Islet precursor cell (in vitro differentiated cells): ENCODE measurements at places on chromosomes 11 and 22.

- DNase-seq = no peak
Measured at GRCh38 chr11:1748636-1749394, 1.6 kb downstream of the IFITM10 start.

DNA sequence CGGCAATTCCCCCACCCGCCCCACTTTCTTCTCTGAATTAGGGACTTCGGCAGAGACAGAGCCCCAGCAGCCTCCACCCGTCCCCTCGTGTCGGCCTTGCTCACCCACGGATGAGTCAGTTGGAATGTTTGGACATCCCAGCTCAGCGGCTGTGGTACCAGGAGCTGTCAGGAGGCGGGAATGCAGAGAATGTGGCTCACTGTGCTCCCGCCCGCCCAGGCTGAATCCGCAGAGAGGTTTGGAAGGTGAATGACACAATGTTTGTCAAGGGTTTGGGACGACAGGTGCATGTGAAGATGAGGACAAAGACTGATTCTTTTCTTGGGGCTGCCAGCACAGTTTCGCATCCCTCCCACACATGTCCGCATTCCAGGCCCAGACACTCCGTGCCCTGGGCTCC is 39.6 kb downstream of the LIF start:
- peak; percentile 98 for DNase-seq

DNA sequence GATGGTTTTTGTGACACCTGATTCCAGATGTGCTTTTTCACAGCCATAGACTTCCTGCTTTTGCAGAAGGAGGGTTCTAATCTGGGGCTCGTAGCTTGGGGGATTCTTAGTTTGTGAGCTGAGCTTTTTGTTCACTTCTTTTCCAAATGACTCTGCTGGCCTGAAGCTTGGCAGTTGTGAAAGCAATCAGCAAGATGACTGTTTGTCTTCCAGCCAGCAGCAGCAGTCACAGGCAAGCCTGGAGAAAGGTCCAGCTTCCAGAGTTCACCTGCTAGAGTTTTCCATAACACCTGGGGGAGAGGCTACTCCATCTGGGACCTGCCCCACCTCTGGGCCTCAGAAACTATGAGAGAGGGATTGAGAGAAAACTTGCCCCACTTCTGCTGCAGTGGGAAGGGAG is 4.1 kb downstream of the MARK2 start:
- DNase-seq = no peak

DNA sequence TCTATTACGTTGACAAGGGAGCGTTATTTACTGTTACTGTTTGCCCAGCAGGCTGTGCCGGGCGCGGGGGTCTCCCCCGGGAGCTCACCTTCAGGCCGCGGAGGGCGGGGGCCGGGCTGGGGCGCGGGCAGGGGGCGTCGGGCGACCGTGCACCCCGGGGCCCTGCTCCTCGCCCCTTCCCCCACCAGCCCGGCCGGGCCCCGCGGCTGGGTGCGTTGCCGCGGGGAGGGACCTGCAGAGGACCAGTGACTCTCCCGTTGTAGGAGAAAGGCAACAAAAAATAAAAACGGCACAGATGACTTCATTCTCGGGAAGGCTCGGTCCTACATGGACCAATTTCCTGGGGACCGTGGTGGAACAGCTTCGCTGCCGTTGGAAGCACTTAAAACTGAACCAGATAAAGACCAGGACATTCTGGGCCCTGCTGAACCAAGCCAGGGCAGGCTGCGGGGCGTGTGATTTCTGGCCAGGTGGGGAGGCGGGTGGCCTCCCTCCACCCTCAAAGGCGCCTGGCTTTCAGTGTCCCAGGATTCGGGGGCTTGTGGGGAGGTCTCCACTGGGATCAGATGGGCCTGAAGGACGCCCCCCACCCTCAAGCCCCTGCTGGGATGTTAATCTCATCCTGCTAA is 57.4 kb downstream of the IGLL1 start:
- DNase-seq = no peak

- DNase-seq = peak; percentile 79
Measured at GRCh38 chr11:19025481-19026406, 34.8 kb downstream of the MRGPRX2 start.

GRCh38 chr22:37734964-37735451 is 38.2 kb downstream of the TRIOBP start:
- peak; percentile 86 for DNase-seq

DNA sequence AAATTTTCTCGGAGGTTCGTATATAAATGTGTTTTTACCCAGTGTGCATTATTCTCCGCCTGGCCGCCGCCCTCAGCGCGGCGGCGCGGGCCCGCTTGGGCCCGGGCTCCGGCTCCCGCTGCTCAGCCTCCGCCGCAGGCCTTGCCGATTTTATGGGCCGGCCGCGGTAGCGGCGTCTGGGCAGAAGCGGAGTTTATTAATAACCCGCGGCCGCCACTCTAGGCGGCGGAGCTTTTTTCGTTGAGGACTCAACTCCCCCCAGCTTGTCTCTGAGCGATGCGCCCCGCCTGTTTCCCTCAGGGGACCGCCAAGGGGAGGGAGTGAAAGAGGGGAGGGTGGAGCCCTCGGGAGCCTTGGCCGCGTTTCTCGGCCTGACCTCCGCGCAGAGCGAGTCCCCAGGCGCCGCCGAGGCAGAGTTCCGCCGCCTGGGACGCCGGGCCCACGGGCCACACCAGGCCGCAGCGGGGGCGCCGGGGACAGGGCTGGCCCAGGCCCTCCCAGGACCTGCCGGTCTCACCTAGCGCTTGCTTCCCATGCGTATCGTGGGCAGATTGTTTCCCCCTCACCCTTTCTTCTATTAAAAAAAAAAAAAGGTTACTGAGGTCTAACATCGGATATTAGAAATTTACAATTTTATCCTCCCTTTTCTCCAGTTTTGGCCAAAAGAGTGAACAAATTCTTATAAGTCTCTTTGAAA is 399 bp downstream of the ZNF143 start:
- peak; percentile 93 for DNase-seq

GRCh38 chr11:112401036-112401769 is 140.5 kb upstream of the PLET1 start:
- no peak for DNase-seq

DNA sequence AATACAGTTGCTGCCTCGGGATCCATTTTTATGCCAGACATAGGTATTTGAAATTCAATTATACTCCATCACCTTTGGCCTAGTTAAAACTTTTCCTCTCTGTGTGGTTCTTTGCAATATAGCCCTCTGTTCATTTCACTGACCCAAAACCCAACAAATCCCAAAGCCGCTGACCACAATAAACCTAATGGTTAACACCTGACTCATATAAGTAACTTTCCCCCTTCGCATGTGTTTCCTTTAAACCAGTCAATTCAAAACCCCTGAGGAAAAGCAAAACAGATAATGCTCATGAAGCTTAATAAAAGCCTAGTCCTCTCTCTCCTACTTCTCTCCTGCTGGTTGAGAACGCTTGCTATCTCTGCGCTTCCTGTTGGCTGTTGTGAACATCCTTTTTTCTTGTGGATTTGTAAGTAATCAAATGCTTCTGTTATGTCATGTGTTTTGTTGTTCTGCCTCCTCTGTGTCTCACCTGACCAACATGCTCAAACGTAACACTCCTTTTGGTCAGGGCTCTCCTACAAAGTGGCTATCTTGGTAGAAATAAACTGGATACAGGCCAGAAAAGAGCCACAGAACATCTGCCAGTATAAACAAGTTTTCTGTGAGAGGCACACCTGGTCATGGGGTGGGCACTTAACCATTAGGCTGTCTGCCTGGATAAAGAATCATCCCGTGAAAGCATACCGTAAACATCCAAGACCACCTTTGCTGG is 652.6 kb downstream of the METTL15 start:
- DNase-seq = no peak

DNA sequence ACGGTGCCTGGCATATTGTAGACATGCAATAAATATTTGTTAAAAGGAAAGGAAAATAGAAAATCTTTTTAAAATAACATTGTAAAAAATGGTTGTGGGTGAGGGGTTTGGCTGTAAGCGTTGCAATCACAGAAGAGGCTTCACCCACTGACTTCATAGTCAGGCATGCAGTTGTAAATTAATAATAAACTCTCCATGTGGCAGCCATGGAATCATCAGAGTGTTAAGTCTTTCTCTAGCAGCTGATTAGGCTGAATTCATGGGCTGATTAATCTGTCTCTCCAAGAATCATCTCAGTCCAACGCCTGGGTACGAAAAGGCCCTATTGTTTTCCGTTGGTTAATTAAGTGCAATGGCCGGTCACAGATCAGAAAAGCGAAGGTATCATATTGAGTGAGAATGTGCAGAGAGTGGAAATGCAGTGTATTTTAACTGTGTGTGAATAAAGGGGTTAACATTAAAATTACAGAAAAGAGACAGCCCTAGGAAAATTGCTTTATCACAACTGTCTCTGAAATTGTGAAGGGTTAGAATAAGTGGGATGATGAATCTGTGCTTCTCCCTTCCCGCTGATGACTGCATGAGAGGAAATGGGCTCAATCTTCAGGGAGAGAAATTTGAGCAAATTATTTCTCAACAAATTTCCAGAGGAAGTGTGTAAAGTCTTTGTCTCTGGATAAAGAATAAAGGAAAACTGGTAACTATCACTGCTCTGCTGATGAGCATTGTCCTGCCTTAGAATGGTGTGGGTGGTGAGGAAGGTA is 269.0 kb downstream of the FAM76B start:
- no peak for DNase-seq

GRCh38 chr11:23723861-23724260 is 773.0 kb upstream of the LUZP2 start:
- DNase-seq = no peak

- no peak for DNase-seq
Measured at GRCh38 chr11:123184531-123184930, 10.5 kb downstream of the CLMP start.

- no peak for DNase-seq
Measured at GRCh38 chr22:37255558-37256006, 11.5 kb upstream of the RAC2 start.

DNA sequence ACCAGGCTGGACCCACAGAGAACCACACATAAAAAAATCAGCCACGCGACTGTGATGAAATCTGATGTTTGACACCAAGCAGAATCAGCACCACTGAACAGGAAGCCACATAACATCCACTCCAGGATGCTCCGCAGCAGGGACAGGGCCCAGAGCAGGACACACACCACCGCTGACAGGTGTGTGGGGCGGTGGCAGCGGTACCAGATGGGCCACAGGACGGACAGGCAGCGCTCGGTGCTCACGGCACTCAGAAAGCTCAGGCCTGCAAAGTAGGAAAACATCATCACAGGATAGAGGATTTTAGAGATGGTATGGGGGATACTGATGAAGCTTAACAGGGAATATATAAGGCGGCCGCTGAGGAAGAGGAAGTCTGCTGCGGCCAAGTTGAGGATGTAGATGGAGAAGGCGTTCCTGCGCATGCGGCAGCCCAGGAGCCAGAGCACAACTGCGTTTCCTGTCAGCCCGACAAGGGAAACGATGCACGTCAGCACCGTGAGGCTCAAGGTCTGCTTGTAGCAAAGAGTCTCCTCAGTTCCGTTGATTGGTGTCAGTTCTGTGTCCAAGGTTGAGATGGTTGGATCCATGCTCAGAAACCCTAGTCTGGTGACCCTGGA is 4.9 kb downstream of the MRGPRX1 start:
- DNase-seq = no peak

- DNase-seq = no peak
Measured at GRCh38 chr11:3213659-3214419, 4.8 kb downstream of the MRGPRG start.

DNA sequence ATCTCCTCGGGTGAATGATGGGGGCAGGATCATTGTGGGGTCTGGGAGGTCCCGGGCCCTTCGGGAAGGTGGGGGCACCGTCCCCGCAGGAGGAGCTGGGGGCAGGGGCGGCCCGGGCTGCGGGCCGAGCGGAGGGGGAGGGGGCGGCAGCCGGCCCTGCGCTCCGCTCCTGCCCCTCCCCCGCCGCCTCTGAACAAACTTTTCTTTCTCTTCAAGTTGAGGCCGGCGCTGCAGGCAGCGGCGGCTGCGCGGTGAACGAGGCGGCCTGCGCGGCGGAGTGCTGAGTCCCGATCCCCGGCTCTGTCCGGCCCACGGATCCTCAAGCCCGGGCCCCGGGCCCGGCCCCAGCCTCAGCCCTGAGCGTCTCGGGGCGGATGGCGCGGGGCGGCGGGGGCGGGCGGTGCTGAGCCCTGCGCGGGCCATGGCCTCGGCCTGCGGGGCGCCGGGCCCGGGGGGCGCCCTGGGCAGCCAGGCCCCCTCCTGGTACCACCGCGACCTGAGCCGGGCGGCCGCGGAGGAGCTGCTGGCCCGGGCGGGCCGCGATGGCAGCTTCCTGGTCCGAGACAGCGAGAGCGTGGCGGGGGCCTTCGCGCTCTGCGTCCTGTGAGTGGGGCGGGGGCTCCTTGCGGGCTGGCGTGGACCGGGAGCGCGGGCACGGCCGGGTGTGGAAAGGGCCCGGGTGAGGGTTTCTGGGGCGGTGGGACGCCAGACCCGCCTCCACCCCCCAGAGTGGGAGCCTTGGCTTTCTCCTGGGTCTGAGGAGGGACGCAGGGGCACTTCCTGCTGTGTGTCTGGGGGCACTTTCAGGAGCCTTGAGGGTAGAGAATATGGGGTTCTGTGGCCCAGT is at the start of gene INPPL1:
TSS of gene INPPL1 (plus strand) at position 204 of the 847 bp plus-strand sequence. CDS start at position 422, 218 bp downstream.
- peak; percentile 66 for DNase-seq

- no peak for DNase-seq
Measured at GRCh38 chr11:129252621-129253020, 60.5 kb upstream of the ARHGAP32 start.

GRCh38 chr11:76385903-76386302 is 4.8 kb downstream of the GVQW3 start:
- DNase-seq = no peak

GRCh38 chr22:19981961-19982920 is 34.4 kb downstream of the ARVCF start:
- no peak for DNase-seq

GRCh38 chr11:16632295-16633200 is 105.9 kb upstream of the C11orf58 start:
- peak; percentile 62 for DNase-seq

GRCh38 chr11:60485987-60486386 is 6.6 kb upstream of the MS4A12 start:
- peak; percentile 78 for DNase-seq

- peak; percentile 37 for DNase-seq
Measured at GRCh38 chr22:24460418-24461089, 33.2 kb downstream of the ADORA2A start.

GRCh38 chr22:39356464-39356863 is 6.7 kb downstream of the SYNGR1 start:
- DNase-seq = no peak

DNA sequence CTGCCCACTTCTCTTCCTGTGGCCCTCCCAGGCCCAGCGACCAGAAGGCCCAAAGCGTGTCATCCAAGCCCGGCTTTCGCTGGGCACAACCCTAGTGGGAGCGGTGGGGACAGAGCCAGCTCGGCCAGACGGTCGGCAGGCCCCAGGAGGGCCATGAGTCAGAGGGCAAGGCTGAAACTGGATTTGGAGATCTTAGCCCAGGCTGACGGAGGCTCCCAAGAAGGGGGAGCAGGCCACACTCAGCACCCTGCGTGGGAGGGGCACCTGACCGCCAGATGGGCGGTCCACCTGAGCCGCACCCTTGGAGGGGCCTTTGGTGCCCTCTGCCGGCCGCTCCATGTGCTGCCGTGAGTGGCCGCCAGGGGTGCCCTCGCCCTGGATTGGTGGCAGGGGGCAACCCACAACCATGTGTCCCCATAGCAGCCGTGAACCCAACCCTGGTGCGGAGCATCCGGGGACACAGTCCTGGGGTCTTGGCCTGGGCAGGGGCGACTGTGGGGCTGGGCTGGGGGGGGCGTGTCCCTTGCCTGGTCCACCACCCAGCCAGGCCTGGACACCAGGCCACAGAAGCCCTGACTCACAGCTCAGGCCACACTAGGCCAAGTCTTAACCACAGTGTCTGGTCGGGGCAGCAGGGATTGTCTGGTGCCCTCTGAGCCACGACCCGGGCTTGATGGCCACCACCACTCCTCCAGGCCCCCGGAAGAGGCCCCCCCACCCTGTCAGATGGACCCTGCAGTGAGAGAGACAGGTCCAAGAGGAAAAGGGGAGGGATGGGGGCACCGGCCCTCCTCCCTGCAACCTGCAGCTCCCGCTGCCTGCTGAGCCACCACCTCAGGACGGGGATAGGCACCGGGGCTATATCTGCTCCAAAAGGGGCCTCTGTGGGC is 19.2 kb upstream of the TALDO1 start:
- DNase-seq = peak; percentile 96
